ENCODE measurements at places on chromosomes 2 and 18. TPM values are rescaled to one million over a fixed set of nuclear protein-coding genes. Genes with fewer than 3 reads are reported as not detected.

SERPINB13 gene
- 0.20 TPM for total RNA-seq

VWA3B gene
- total RNA-seq: 17.8 TPM

FAP gene
- total RNA-seq: 6.7 TPM

GRCh38 chr2:239879423-239880084, 145.6 kb downstream of the NDUFA10 start:
- H3K36me3 ChIP-seq: no peaks in the 10 kb centered on the region
- no peak overlapping the region for H3K27ac ChIP-seq
- peaks cover 9% of the 10 kb centered on the region for H3K27me3 ChIP-seq
- H3K4me1 ChIP-seq: peaks cover 9% of the 10 kb centered on the region

GRCh38 chr2:203637471-203638167, 68.8 kb upstream of the CD28 start:
- H3K4me1 ChIP-seq: no peaks in the 10 kb centered on the region
- no peak overlapping the region for H3K27ac ChIP-seq
- H3K4me3 ChIP-seq: no peak overlapping the region
- no peaks in the 10 kb centered on the region for H3K27me3 ChIP-seq

- no peak overlapping the region for H3K27ac ChIP-seq
- H3K4me3 ChIP-seq: no peak overlapping the region
- H3K36me3 ChIP-seq: no peaks in the 10 kb centered on the region
- DNase-seq: no peak
Measured at GRCh38 chr2:155714983-155715382, 617.5 kb downstream of the NR4A2 start.

DNA sequence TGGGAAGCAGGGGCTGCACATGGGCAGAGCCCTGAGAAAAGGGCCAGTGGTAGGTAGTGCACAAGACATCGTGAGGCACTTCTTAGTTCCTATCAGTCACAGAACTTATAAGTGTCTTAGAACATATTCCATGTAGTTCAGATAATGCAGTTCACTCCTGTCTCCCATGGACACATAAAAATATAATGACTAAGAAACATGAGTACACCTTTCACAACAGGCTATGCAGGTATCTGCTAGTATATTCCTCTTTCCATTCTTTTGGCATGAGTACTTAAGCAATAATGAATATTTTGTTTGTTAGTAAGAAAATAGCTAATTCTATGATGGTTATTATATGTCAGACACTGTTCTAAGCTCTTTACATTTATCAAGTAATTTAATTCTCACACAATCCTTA, 808.4 kb downstream of the BCL11A start:
- H3K27me3 ChIP-seq: no peaks in the 10 kb centered on the region
- no peak overlapping the region for H3K4me3 ChIP-seq
- H3K36me3 ChIP-seq: no peaks in the 10 kb centered on the region
- H3K27ac ChIP-seq: no peak overlapping the region

DNA sequence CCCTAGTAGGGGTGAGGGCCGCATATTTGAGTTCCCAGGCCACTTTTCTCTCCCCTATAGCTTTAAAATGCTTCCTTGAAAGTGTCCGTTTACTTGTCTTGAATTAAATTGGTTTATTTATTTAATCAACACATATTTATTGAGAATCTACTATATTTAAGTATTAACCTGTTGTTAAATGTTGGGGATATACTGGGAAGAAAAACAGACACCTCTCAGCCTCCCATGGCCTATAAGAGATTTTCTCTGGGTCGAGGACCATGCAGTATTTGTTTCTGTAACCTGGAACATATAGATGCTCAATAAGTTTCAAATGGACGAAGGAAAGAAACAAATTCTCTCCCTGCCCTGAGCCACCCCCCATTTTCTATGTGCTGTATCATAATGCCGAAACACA, 98.6 kb downstream of the INSIG2 start:
- peaks cover 8% of the 10 kb centered on the region for H3K27me3 ChIP-seq
- no peak overlapping the region for H3K4me3 ChIP-seq
- no peak overlapping the region for H3K27ac ChIP-seq
- no peaks in the 10 kb centered on the region for H3K36me3 ChIP-seq
- H3K4me1 ChIP-seq: no peaks in the 10 kb centered on the region

DNA sequence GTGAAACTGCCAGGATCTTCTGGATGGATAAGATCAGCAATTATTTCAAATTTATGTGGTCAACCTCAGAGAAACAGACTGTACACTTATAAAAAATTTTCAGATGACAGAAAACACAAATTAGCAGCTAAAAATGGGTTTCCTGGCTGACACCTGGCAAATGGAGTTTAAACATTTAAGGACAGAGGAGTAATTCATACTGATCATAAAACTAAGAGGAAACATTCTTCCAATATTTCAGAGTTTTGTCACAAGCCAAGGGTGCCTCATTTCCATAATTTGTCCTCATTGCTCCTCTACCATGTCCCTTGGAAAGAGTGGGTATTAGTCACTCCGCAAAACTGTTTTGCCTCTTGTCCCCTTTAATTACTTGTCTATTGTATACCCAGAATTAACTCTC, 70.2 kb downstream of the TMEFF2 start:
- no peak for DNase-seq
- no peak overlapping the region for H3K27ac ChIP-seq
- no peak overlapping the region for H3K4me3 ChIP-seq

GRCh38 chr18:69631281-69631680, 230.6 kb downstream of the DOK6 start:
- no peaks in the 10 kb centered on the region for H3K4me1 ChIP-seq
- H3K27me3 ChIP-seq: no peaks in the 10 kb centered on the region
- H3K4me3 ChIP-seq: no peak overlapping the region
- H3K36me3 ChIP-seq: no peaks in the 10 kb centered on the region
- H3K27ac ChIP-seq: no peak overlapping the region

DNA sequence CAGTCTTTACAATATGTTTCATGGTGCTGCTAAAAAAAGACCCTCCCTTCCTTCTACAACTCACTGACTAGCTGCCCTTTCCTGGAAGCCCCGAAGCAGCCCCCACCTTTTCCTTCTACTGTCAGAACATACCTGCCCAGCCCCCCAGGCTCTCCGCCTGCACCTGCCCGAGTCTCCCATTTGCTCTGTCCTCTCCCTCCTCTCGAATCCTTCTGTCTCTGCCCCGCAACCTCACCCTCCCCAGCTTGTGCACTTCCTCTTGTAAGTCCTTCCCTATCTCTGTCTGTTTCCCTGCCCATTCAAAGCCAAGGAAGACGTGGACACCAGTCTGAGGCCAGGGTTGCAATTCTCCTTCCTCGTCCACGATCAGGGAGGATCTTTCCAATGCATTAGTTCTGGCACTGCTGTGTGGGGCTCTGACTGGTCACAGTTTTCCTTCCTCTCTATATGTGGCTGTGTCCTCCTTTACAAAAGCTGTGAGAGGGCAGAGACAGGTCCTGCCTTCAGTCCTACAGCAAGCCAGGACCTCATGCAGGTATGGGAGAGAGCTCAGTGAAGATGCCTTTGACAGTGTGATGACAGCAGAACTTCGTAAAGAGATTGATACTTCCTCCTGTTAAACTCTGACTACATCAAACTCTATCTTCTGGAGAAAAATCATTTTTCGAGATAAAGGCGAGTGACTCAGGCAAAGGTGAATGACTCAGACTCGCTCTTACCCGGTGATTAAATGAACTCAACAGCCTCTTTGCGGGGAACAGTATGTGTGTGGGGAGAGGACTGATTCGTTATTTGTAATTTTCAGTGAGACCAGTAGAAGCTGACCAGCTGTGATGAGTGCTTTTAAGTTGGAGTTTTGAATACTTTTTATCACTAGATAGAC, 14.2 kb downstream of the TNFRSF11A start:
- peaks cover 9% of the 10 kb centered on the region for H3K27me3 ChIP-seq
- no peak overlapping the region for H3K4me3 ChIP-seq
- DNase-seq: no peak
- H3K36me3 ChIP-seq: no peaks in the 10 kb centered on the region
- H3K27ac ChIP-seq: no peak overlapping the region

DNA sequence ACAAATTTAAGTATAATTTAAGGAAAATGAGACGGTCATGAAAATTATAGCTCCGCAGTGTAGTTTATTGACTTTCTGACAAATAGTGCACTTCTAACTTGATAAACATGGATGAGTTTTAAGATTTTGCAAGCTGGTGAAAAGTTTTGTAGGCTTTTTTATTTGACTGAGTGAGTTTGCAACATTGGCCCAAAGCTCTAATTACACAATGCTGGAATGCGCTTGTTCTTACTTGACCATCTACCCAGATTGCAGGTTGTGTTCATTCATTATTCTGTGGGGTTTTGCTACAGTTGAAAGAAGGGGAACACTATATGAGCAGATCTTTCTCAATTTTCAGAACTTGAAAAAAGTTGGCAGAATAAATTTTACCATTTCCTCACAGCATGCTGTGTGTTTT, 13.5 kb downstream of the SPOPL start:
- H3K36me3 ChIP-seq: no peaks in the 10 kb centered on the region
- DNase-seq: no peak
- no peaks in the 10 kb centered on the region for H3K27me3 ChIP-seq
- H3K4me1 ChIP-seq: peaks cover 6% of the 10 kb centered on the region
- H3K4me3 ChIP-seq: no peak overlapping the region

All from lung (tissue), 17 donors.